NCI-H1417 treated with DMSO at 0.1 percent for 48 hours (cell line): ENCODE measurements at places on chromosomes 7 and 10.
A peak's percentile ranks its signal among the peaks of the same experiment; 100 is the strongest.

- no peak for DNase-seq
Observed at GRCh38 chr7:40723829-40724228, 589.0 kb downstream of the SUGCT start.

GRCh38 chr7:47681249-47681810 lies 99.4 kb upstream of the TNS3 start:
- no peak for DNase-seq

DNA sequence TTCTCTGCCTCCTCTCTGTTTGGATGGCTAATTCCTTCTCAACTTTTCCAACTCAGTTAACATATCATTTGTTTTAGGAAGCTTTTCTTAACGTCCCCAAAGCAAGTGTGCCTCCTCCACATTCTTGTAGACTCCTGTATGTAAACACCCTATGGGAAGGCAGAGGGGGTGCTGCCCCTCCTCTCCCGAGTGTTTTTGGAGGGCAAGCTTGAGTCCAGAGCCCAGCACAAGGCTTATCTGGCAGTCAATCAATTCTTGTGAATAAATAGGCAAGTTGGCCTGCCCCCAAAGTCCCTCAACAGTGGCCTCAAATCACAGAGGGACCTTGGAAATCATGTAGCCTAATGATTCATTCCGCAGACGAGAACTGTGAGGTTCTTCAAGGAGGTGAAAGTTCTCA lies 305.6 kb downstream of the RPS24 start:
- DNase-seq, result no peak

DNA sequence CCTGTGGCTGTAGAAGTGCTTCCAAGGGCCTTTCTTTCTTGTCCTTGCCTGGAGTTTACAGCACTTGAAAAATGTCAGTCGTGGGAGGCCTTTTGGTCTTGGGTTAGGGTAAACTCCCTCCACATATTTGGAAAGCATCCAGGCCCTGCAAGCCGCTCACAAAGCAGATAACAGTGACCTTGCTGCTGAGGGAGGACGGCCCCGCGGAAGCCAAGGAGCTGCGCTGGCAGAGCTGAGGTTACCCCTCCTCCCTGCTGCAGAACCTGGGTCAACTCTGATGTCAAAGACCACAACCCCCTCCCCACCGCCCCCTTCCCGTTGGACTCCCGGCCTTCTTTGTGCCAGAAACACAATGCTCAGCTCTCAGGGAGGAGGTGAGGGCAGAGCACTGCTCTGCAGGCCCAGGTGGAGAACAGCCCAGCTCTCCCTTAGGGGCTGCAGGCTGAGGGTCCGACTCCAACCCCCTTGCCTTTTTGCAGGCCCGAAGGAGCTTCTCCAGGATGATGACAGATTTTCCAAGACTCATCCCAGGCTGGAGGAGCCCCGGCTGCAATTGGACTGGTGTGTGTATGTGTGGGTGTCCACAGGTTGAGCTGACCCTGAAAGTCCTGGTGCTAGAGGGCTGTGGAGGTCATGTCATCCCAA lies 957.6 kb upstream of the ZNF722 start:
- no peak for DNase-seq

- no peak for DNase-seq
Observed at GRCh38 chr7:133805426-133805825, 321.7 kb upstream of the LRGUK start.

DNA sequence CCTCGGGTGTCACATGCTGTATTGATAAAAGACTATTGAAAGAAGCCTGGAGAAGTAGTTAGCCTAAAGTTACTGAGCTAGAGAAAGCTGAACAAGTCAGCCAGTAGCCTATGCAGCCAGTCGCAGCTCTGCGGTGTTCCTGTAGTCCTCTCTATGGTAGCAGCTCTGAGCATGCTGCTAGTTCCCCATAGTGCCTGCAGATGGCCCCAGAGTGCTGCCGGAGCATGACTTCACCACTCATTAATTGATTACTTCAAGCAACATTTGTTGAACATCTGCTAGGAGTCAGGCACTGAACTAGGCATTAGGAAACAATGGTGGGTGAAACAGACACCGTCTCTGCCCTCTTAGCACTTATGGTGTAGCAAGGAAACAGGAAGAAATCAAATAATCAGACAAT lies 422.7 kb downstream of the SORCS3 start:
- no peak for DNase-seq

- DNase-seq, result no peak
Observed at GRCh38 chr10:48707472-48707871, 22.8 kb downstream of the WDFY4 start.

GRCh38 chr7:111750878-111751277 lies 188.6 kb upstream of the IMMP2L start:
- no peak for DNase-seq

DNA sequence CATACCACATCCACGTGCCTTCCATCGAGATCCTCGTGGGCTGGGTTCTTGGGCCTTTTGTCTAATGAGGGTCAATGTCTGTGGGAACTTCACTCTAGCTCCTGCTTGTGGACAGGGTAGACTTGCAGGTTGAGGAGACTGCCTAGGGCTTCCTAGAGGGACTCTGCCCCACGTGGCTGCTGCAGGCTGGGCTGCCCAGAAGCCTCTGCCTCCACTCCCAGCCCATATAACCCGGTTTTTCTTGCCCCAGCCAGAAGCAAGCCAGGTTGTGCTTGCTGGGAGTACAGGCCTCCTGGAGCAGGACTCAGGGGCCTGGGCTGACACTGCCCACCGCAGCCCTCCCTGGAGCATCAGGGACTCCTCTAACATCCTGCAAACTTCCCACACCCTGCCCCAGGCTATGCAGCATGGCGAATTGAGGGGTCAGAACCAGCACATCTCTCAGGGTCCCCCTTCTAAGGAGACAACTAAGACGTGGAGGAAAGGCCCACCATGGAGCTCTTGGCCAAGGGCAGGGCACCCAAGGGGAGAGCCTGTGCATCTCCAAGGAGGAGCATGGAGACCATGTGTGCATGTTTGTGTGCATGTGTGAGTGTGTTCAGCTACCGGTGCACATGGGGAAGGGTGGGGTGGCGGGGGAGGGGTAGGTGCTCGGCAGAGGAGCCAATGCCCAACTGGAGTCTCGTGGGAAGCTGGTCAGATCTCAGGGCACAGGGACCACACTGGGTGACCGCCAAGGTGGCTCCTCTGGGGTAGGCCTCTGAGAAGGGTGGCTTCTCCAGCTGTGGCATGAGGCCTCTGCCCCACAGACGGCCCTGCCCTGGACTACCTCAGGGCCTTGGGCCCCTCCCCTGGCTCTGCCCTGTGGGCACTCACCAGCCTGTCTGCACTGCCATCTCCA lies 62.6 kb downstream of the RASGEF1A start:
- no peak for DNase-seq

- no peak for DNase-seq
Observed at GRCh38 chr7:134440067-134440466, 18.8 kb downstream of the AKR1B1 start.

DNA sequence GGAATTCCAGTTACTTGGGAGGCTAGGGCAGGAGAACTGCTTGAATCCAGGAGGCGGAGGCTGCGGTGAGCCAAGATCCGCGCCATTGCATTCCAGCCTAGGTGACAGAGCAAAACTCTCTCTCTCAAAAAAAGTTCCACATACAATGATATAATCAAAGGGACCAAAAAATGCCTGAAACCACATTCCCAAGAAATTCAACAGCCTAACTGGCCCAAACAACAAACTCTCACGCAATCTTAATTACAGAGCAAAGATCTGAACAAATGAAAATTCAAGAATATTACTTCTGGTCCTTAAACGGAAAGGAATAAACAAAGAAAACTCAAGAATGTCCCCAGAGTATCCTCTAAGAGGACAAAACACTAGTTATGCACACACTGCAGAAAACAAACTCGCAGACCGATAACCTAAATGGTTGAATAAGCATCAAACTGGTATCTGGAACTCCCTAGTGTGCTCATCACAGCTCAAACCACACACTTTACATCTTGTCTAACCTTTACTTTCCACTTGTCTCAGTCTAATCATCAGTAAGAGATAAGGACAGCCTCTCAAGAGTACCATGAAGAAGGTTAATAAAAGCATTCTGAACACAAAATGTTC lies 3.7 kb downstream of the OGA start:
- DNase-seq, result no peak

GRCh38 chr10:74900297-74900696 lies 73.9 kb downstream of the KAT6B start:
- no peak for DNase-seq

GRCh38 chr7:150668472-150668911 lies 17.0 kb upstream of the GIMAP2 start:
- DNase-seq, result no peak

DNA sequence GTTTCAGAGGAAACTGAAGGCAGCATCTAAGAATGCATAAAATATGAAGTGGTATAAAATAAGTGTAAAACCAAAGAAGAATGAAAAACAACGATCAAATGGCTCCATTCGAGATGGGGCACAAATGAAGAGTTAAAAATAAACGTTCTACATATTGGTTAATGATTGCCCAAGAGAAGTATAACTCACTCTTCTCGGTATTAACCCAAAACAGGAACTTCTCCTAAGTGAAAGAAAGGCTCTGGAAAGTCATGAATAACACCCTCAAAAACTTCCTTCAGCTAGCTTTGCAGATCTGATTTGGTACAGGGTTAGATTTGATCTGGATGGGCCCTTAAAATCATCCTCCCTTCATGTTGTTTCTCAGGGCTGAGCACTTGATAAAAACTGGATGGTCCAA lies 94.3 kb upstream of the ADO start:
- no peak for DNase-seq

GRCh38 chr10:120415709-120416330 lies 41.2 kb upstream of the PLPP4 start:
- no peak for DNase-seq

- no peak for DNase-seq
Observed at GRCh38 chr10:62732841-62733653, 71.5 kb upstream of the ADO start.

DNA sequence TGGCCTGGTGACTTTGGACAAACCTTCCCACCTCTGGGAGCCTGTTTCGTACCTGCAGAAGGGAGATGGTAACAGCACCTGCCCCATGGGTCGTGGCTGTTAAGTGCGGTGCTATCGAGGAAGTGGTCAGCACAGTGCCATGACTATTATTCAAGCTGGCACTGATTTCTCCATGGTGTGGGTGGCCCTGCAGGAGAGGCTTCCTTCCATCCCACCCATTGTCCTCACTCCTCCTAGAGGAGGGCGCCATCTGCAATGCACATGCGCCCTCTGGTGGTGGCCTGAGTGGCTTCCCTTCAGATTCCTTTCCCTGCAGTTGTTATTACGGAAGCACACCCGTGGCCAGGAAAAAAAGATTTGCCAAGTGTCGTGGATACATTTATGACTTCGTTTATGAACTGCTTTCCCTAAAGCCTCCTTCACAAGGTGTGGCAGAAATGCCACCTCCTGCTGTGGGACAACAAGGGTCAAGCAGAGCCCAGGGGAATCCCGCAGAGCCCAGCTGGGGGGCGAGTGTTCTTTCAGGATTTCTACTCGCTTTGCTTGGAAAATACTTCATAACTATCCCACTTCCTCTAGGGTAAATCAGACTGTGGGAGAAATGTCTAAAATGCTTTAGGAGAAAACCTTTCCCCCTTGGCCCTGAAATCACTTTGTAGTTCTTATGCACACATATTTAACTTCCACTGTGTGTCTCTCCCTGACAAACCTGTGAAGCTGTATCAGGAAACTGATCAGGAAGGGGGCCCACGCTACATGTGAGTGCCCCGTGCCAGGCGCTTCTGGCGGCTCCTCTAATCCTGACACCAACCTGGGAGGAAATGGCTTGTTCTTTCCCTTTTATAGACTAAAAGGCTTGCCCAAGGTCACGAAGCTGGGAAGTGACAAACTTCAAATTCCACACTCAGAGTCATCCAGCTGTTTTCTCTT lies 98.0 kb upstream of the ANLN start:
- peak; percentile 73 for DNase-seq

DNA sequence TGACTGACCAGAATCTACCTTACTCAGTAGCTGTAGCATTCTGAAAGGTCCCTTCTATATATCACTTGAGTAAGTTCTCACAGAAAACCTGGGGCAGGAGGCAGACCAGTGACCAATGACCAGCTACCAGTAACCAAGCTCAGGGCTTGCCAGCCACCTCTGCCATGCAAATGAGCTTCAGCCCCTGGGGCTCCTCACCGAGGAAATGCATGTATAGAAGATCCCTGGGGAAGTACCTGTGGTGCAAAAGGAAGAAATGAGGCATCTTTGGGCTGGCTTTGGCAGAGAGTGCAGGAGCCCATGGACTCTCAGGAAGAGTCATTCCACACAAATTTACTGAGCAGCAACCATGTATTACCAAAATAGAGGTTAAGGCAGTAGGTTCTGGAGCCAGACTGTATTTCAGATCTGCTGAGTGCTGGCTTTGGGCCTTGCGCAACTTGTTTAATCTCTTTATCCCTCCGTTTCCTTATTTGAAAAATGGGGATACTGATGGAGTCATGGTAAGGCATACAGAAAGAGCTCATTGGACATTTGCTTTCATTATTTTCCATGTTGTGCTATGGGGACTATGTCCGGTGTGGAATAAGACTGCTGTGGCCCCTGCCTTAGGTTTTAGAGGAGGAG lies 41.1 kb upstream of the FAM204A start:
- no peak for DNase-seq

DNA sequence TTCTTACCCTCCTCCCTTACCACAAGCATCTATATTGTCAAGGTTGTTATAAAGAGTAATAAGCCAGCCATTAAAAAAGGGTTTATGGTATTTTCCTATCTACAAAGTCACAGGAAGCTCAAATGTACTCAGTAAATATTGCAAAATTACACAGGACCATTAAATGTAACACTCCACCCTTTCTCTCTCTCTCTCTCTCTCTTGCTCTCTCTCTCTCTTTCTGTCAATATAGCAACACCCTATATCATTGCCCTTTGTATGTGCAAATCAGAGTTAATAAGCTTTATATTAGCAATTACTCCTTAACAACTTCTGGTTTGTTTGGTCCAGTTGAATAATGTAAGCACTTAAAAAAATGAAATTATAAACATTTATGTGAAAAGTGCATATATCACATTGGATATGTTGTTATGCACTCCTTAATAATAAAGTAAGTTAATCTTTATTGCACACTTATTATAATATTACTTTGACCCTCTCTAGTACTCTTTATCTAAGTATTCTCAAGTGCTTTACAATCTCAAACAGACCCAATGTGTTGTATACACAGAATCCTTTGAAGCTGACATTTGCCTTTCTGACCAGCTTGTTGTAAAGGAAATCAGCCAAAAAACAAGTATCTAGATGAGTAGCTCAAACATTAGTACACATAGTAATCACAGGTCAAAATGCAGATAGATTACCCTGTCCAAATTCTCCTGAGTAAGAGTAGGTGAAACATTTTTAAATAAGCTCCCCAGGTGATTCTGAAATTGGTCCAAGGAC lies 93.2 kb downstream of the CFTR start:
- peak; percentile 74 for DNase-seq

- peak; percentile 26 for DNase-seq
Observed at GRCh38 chr10:5071411-5072198, 22.6 kb upstream of the AKR1C3 start.

- peak; percentile 19 for DNase-seq
Observed at GRCh38 chr7:144835155-144835611, 670 bp downstream of the TPK1 start.
